ENCODE measurements at places on chromosomes 3 and 15.

- DNase-seq, result no peak
These were observed 144.9 kb downstream of the MEGF11 start for GRCh38 chr15:66108483-66109265.

GRCh38 chr15:82768414-82769054, 37.3 kb downstream of the FSD2 start:
- no peak for DNase-seq

- no peak for DNase-seq
These were observed 35.5 kb downstream of the FBLN2 start for GRCh38 chr3:13584427-13584891.

DNA sequence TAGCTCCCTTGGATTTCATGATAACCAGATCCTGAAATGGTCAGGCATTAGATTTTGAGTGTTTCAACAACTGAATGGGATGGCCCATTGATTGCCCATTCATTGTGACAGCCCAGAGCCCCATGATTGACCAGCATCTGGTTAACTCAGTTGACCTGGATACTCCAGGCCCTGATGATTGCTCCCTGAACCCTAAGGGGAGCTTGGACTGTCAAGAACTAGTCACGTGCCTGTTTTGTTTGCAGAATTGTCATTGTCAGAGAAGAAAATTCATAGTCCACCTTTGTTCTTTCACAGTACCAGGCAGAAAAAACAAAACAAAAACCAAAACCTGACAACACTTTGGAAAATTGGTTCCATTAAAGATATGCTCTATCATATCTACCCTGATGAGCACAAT, 241.3 kb upstream of the ONECUT1 start:
- no peak for DNase-seq

- DNase-seq, result no peak
These were observed 8.9 kb upstream of the GABRB3 start for GRCh38 chr15:26781816-26782215.

DNA sequence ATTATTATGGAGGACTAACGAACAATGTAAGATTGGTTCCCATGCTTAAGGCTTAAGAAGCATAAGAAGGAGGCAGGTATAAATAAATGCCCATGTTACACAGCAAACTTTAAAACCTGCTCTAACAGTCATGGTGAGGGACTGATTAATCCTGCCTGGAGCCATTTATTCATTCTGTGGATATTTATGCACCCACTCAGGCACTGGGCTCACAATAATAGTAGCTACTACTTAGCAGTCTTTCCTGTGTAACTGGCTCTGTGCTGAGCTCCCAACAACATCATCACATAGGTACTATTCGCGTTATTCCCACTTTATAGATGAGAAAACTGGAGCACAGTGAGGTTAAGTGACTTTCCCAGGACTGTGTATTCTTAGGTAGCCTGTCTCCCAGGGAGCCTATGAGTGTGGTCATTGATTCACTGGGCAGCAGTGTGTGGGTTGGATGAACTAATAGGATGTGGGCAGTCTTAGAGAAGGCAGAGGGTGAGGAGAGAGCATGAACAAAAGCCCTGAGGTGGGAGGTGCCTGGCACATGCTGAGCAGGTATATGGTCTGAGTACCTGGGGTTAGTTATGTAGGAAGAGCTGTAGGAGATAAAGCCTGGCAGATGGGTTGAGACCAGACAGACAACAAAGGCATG, 44.1 kb upstream of the UMPS start:
- DNase-seq, result no peak

DNA sequence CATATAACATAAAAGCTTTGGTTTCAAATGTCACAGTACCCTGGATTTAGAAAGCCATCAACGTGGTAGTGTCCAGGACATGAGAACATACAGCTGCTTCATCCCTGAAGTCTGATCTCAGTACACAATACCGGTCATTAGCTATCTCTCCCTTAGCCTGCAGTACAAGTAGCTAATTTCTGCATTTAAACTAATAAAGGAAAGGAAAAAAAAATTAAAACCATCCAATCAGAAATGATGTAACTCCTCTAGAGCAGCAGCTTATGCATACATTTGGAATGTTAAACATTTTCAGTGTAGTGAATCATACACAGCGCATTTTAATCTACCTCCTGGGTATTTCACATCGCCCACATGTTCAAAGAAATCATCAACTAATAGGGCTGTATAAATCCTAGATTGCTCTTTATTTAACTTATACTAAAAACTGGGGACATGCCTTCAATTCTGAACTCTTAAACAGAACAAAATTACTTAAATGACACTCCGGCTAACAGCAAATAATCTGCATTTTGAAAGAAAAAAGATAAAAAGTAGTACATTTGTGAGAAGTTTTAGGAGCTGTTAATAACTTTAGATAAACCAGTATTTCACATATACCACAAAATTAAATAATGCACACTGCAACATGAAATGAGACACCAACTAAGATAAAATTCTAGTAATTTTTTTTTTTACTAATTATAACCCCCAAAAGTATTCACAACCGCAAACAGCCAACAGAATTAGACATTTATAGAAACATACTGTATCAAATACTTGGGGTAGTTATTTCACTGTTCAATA, 3.7 kb downstream of the IGF2BP2 start:
- DNase-seq, result no peak

- no peak for DNase-seq
These were observed 722 bp downstream of the CHRNA3 start for GRCh38 chr15:78620021-78620526.

GRCh38 chr3:177263615-177264368, 66.5 kb upstream of the TBL1XR1 start:
- no peak for DNase-seq

- no peak for DNase-seq
These were observed 73.8 kb downstream of the BDH1 start for GRCh38 chr3:197482001-197482400.

DNA sequence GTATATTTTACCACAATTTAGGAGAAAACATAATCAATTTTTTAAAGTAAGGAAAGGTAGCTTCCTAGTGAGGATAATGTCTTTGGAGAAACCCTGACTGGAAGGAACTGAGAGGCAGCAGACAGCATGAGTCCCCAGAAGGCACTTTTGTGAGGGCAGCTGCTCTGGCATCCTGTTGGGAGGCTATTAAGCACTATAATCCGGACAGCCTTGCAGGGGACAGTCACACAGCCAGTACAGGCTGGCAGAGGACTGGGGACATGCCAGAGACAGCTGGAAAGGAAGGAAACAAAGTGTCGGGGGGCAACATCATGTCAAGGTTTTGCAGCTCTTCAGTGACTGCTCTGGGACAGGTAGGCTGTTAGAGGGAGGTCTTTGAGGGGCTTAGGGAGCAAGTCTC, 15.7 kb downstream of the ACAN start:
- no peak for DNase-seq

- no peak for DNase-seq
These were observed 80.8 kb upstream of the GPR149 start for GRCh38 chr3:154510780-154511179.

DNA sequence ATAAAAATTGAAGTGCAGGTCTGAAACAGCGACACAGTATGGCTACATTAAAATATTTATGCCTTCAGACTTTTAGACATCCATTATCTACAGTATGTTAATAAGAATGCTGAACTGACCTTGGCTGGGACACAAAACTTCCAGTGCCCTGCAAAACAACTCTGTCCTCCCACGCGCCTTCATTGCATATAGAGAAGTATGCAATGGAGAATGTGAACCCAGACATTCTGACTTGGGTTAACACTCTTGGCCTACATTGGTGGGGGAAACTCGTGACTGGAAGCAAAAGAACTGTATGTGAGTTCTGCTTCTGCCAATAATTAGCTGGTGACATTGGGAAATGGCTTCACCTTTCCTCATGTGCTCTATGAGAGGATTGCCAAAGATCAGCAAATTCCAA, 110.5 kb upstream of the SLC24A5 start:
- no peak for DNase-seq

DNA sequence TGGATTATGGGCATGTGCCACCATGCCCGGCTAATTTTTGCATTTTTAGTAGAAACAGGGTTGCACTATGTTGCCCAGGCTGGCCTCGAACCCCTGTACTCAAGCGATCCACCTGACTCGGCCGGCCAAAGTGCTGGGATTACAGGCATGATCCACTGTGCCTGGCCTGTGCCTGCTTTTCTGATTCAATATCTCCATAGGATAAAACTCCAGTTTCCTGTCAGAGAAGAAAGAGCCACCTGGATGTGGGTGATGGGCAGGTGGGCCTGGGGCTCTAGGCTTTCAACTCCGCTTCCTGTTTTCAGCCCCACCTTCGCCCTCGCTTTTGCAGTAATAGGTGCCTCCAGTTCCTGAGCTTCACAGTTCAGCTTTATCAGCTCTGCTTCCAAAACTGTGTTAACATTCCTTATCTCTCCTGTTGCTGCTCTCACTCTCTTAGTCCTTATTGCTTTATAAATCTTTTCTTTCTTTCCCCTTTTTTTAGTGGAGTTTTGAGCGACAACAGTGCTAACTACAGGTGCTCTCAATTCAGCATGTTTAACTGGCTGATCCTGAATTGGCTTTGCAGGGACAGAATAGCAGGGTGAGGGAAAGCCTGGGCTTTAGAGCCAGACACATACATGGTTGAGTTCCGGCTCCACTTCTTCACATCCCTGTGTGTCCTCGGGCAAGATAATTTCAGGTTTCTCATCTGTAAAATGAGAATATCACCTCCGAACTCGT, 21.1 kb upstream of the PDE8A start:
- DNase-seq, result no peak

DNA sequence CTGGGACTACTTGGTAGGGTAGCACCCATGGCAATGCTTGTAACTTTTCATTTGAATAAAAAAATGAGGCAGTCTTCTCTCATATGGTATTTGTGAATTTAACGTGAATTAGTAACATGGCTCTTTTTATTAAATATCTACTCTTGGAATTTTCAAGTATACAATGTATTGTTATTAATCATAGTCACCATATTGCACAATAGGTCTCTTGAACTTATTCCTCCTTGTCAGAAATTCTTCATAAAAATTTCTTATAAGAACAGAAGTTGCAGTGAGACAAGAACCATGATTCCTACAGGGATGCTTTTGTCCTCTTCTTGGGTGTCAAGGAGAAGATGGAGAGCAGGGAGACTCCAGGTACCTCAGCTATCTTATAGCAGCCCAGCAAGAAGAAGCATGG, 203.8 kb upstream of the FEZF2 start:
- no peak for DNase-seq
